ENCODE measurements at places on chromosomes 4 and X. TPM values are rescaled to one million over a fixed set of nuclear protein-coding genes. Genes with fewer than 3 reads are reported as not detected.

CCDC120 gene
- 0.65 TPM for total RNA-seq

AMOT gene
- 5.0 TPM for total RNA-seq

MAGEC3 gene
- not detected for total RNA-seq

ADGRL3 gene
- 0.32 TPM for total RNA-seq

ARHGAP36 gene
- not detected for total RNA-seq

Data from smooth muscle cell of the umbilical artery (primary cell).